ENCODE measurements at places on chromosomes 12 and 14.

GRCh38 chr12:30457621-30458289 lies 237.9 kb downstream of the IPO8 start:
- DNase-seq, result peak; percentile 63

GRCh38 chr12:68915055-68915454 lies 17.9 kb downstream of the CPM start:
- DNase-seq, result peak; percentile 62

DNA sequence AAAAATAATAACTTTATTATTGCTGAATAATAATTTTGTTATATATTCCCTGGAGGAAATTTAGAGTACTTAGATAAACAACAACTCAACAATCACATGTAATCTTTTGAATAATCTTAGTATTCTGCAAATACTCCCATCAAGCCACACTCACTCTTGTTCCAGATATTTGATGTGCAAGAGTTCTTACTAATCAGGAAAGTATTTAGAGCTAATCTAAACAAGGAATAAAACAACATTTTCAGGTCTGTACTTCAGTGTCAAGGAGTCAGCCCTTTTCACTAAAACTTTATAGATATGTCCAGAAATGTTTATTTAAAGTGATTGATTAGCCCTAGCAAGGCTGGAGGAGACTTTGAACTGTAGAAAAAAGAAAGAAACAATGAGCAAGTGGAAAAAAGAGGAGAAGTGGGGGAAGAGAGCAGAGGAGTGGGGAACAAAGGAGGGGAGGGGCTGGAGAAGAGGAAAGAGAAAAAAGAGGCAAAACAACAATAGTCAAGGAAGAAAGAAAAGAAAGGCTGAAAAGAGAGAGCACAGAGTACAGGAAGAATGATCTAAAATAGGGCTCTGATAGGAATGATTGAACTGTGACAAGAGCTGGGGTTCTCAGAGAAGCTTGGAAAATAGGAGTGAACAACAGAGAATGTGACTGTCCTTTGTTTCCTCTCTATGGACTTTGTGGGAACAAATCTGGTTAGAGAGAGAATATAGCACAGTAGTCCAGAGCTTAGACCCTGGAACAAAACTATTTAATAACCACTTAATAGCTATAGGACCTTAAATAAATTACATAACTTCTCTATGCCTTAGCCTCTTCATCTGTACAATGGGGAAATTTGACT lies 238.7 kb downstream of the AKAP6 start:
- DNase-seq, result no peak

DNA sequence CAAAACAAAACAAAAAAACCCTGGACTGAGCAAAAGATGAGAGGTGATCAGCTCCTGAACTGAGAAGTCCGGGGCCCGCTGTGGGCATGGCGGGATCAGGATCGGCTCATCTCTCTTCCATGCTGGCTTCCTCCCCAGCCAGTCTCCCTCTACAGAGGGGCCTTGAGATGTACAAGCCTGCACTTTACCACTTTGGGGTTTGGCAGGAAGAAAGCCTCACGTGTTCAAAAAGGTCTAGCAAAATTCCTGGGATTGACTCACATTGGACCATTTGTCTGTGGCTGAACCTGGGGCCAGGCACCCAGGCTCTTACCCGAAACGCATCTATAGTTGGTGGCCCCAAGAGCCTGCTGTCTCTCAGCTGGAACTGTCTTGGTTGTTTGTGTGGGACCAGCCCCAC lies 89.0 kb downstream of the SLC24A4 start:
- no peak for DNase-seq

- DNase-seq, result no peak
Observed at GRCh38 chr14:103328941-103329340, 5.1 kb upstream of the EIF5 start.

DNA sequence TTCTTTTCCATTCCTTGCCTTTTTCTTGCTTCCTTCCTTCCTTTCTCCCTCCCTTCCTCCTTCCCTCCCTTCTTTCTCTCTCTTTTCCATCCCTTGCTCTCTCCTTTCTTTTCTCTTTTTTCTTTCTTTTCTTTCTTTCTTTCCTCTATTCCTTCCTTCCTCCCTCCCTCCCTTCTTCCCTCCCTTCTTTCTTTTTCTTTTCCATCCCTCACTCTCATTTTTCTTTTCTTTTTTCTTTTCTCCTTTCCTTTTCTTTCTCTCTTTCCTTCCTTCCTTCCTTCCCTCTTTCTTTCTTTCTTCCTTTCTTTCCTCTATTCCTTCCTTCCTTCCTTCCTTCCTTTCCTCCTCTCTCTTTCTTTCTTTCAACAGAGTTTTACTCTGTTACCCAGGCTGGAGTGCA lies 35.1 kb upstream of the PPP4R3A start:
- no peak for DNase-seq

DNA sequence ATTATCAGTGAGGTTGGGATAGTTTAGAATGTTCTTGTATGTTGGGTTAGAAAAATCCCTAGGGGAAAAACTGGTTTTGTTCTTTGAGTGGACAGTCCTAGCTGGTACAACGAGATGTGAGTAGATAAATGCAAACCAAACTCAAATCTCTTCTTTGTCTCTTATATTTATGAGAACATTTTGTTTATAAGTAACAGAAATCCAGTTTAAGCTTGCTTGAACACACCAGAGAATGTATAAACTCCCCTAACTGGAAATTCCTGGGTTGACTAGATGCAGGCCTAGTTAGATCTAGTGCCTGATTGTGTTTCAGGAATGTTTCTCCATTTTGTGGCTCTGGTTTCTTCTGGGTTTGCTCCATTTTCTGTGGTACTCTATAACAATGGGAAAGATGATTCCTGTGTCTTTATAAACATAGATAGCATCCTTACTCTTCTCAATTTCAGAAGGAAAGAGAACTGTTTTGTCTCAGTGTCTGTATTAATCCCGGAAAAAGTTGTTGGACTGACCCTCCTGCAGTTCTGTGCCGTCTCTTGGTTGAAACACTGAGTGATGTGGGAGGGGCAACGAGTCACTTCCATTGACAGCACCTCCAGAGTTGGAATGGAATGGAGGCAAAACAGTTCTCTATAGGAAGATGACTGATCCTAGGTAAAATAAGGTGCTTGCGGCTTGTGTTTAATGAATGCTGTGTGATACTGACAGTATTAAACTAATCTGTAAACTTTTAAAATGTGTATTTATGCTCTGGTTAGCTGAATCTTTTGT lies 244.8 kb downstream of the TMTC2 start:
- DNase-seq, result no peak

- no peak for DNase-seq
Observed at GRCh38 chr14:91399868-91400640, 17.6 kb downstream of the CCDC88C start.

GRCh38 chr12:88638388-88638787 lies 58.1 kb upstream of the KITLG start:
- DNase-seq, result no peak

DNA sequence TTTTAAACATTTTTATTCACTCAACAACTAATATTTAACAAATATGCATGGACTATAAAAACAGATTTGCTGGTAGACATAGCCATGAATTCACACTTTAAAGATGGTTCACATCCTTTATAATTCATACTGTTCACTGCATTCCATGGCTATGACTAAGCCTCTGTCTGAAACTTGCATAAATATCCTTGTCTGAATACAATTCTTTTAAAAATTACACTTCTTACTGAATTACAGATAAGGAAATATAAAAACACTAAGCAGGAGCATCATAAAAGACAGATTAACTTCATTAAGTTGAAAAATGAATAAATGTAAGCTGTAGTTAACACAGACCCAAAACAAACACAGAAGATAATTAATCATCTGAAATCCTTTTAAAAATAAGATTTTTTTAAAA lies 53.8 kb downstream of the GXYLT1 start:
- peak; percentile 60 for DNase-seq

GRCh38 chr12:70605976-70606375 lies 31.3 kb downstream of the PTPRB start:
- DNase-seq, result no peak

DNA sequence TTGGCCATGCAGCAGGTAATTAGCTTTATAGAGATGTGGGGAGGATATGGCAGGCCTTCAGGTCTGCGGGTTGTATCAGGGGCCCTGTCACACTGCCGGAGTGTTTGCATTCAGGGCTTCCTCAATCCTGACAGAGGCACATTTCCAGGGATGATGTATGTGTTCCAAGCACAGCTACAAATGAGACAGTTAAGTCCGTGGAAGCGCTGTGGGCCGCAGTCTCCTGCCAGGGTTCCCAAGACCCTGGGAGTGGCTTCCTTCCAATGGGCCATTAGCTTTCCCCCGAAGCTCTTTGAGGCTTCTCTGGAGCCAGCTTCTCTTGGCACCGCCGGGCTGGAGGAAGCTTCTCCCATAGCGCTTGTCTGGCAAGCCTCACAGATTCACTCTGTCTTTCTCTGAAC lies 1524.7 kb upstream of the TMEM132C start:
- DNase-seq, result no peak

DNA sequence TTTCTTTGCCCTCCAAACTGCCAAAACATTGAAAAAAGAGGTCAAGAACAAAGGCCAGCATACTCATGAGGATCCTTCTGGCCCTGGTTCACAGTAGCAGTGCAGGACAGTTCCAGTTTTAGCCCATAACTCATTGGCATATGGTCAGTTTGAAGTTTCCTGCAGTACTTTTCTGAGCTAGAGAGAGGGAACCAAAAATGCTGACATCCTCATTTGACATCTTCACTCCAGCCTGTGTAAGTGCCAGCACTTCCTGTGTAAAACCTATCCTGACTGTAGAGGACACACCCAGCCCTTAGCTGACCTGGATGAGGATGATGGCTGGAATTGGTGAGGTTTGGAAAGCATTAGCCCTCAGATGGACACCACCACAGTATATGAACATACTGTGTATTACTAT lies 84.1 kb downstream of the FGD4 start:
- DNase-seq, result no peak

- no peak for DNase-seq
Observed at GRCh38 chr12:115094163-115094816, 410.3 kb upstream of the TBX3 start.

- no peak for DNase-seq
Observed at GRCh38 chr14:29521526-29522137, 406.0 kb downstream of the PRKD1 start.

GRCh38 chr14:106459971-106460730 lies 933.8 kb downstream of the TMEM121 start:
- DNase-seq, result no peak

DNA sequence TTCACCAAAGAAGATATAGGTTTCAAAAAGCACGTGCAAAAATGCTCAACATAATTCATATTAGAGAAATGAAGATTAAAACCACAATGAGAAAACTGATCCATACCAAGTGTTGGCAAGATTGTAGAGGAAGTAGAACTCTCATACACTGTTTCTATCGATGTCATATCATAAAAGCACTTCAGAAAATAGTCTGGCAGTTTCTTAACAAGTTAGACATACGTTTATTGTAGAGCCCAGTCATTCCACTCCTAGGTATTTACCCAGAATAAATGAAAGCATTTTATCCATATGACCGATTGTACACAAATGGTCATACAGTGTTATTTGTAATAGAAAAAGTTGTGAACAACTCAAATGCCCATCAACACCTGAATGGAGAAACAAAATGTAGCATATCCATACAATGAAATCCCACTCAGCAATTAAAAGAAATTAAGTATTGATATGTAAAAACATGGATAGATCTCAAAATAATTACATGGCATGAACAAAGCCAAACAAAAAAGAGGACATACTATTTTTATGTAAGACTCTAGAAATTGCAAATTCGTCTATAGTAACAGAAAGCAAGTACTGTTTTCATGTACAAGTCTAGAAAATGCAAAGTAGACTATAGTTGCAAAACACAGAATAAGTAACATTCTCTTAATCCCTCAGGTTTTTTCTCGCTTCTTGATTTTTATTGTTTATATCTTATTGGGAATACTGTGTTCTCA lies 41.0 kb downstream of the USP15 start:
- DNase-seq, result no peak

DNA sequence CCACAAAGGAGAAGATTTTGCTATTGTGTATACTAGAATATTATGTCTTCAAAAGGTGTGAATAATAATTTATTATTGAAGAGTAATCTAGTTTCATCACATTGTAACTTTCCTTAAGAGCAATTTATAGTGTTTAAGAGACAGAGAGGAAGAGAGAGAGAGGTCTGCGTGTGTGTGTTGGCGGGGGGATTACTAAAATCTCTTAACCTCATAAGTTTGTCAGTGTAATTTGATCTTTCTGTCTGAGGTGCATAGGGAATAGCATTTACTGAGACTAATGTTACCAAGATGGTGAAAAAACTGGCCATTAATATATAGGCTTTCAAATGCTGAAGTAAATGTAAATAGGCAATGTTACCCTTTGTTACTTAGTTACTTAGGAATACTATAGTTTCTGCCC lies 48.2 kb upstream of the BTG1 start:
- DNase-seq, result no peak

DNA sequence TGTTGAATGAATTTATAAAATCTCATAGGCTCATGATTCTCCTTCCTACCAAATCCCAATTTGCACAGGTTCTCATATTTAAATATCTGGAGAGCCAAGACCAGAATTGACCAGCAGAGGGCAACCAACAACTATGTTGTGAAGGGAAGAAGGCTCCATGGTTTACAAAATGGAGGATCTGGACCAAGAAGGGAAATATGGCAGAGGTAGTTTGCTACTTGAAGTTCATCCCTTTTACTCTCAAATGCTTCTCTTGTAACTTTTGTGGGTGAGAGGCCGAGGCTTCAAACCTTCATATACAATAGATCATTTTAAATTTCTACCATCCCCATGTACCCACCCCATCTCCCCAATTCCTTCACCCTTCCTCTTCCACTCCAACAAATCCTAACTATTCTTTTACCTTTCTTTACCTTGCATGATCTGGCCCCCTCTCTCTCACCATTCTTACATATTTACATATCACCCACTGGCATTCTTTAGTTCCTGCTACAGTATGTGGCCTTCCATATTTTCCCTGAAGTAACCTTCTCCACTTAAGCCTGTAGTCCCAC lies 3.8 kb upstream of the SMARCC2 start:
- peak; percentile 79 for DNase-seq

DNA sequence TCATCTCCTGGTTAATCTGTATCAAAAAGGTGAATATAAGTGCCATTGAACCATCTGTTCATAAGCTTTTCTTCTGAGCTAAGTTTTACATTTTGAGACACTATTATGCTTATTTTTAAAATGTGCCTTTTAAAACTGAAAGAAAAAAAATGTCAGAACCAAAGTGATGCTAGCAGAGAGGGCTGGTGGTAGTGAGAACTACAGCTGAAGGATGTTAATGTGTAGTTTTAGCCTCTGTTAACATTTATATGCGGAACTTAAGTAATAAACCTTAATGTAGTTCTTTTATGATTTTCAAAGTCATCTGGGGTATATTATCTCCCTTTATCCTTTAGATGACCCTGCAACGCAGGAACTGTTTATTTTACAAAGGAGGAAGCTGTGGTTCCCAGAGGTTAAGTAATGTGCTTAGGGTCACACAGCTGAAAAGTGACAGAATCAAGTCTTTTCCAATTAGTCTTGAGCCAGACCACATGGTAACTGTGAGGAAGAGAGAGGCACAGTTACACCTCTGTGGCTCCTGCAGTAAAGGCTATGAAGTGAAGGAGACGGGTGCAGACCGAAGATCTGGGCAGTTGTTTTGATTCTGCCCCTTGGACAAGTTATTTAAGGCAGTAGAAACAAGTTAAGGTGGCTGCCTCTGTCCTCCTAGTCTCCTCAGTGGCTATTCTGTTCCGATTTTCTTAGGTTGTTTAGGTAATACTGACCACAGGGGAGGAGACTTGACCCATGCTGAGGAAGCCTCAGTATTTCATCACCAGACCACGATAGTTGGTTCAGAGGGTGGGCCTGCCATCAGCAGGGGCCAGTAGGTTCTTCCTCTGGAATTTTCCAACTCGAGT lies 23.9 kb downstream of the GNG2 start:
- DNase-seq, result peak; percentile 82

GRCh38 chr12:78645956-78646355 lies 218.6 kb upstream of the SYT1 start:
- DNase-seq, result no peak
